ENCODE measurements at places on chromosomes 1 and 21.

DNA sequence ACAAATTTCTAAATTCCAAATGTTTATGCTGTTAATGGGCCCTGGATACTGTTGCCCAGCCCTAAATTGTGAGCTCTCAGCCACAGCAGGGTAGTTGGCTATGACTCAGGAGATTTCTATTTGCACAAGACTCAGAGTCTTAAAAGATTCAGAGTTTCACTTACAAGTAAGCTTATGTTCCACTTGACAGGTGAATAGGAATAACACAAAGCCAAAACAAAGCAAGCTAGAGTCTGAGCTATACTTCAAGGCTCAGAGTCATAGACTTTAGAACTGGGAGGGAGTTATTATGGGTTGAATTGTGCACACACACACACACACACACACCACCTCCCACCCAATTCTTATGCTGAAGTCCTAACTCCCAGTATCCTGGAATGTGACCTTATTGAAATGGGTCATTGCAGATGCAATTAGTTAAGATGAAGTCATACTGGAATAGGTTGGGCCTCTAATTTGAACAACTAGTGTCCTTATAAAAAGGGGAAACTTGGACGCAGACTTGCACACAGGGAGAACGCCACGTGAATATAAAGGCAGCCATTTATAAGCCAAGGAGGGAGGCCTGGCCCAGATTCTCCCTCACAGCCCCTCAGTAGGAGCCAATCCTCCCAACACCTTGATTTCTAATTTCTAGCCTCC, 30.2 kb downstream of the PRDX6 start:
- DNase-seq, result no peak

GRCh38 chr1:244548558-244549115, 87.6 kb downstream of the CATSPERE start:
- no peak for DNase-seq

DNA sequence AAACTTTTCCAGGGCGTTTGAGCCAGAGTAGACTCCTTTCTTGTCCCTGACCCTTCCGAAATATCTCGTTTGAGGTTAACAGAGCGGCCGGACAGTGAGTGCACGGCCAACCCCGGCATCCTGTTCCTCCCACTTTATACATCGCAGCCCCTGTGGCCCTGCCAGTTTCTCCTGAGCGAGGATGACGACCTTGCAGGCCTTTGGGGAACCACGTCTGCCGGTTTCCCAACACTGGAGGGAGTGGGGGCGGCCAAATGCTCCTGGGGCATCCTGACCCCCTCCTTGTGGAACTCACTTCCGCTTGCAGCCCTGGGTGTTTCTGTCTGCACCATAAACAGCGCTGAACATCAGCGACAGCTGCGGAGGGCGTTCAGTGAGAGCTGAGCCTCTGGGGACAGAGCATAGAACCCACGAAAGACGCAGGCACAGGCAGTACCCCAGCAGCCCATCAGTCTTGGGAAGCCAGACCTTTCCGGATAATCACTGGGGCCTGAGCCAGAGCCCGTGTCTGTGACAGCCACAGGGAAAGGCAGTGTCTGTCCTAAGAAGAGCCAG, 4.8 kb upstream of the KCNAB2 start:
- DNase-seq, result no peak

DNA sequence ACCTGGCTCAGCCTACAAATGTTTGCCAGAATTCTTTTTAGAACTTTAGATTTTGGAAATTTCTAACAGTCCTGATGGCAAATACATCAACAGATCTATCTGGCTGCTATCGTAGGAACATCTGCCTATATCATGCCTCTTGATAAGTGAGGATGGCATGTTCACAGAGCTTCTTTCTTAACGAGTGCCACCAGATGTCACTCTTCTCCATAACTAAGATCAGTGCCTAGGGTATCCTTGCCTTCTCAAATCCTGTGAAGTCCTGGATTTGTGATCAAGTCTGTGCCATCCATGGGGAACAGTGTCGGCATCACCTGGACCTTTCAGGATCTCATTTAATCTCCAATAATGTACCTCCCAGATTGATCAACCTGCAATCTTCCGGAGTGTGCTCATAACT, 36.5 kb upstream of the CD5L start:
- DNase-seq, result no peak

GRCh38 chr1:160724465-160725242, 13.0 kb upstream of the CD48 start:
- DNase-seq, result no peak

DNA sequence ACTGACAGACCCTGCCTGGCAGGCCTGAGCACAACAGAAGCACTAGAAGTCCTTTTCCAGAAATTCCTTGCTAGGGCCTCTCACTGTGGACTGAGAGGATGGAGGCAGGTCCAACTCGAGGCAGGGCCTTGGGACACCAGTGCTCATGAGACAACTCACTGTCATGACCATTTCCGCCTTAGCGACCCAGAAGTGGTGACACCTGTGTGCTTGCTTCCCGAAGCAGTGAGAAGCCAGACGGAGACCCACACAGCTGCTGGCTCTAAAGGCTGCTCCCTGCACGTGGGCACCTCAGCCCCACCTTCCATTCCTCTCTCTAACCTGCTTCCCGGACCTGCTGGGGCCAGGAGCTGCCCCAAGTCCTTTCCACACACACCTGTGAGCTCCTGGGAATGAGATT, 33.0 kb downstream of the KCNC4 start:
- no peak for DNase-seq

GRCh38 chr1:84737590-84737989, 47.3 kb upstream of the SSX2IP start:
- DNase-seq, result no peak

- no peak for DNase-seq
Observed at GRCh38 chr21:35095859-35096291, 46.8 kb upstream of the RUNX1 start.

DNA sequence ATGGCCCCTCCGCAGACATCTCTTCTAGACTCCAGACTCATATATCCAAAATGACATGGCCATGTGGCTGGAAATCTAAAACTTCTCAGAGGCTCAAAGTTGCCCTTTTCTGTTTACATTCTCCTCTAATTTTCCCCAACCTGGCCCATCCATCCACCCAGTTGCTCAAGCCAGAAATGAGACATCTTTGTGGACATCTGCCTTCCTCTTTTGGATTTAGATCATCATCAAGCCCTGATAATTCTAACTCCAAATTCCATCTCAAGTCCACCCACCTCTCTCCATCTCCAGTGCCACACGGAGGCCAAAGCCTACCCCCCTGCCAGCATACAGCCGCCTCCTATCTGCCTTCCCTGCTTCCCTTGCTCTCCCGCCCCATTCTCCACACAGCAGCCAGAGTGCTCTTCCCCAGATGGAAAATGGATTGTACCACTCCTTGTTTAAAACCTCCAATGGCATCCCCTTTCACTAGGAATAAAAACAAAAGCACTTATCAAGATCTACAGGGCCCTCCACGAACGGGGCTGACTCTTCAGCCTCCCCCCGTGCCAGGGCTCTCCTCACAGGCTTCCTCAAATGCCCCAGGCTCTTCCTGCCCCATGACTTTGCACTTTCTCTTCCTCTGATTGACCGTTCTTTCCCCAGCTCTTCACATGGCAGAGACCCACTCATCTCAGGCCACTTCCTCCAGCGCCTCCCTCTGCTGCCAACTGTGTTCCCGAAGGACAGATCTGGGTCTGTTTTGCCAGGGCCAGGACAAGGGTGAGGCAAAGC, 40.1 kb downstream of the SYT6 start:
- DNase-seq, result no peak

- no peak for DNase-seq
Observed at GRCh38 chr21:35482933-35483662, 434.0 kb upstream of the RUNX1 start.

DNA sequence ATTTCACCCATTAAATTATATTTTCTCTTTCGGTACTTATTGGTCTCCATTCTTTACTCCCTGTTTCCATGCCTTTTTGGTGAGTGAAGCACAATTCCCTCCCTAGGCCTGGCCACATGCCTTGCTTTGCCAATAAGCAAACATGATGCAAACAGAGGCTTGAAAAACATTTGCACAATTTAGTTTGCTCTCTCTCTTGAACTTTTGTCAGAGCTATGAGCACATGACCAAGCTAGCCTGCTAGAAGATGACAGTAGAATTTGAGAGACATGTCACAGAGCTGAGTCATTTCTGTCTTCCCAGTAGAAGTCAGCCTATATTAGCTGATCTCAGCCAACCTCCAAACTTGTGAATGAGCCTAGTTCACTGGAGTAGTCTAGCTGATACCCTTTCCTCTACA, 24.6 kb downstream of the ANGPTL3 start:
- DNase-seq, result no peak

GRCh38 chr1:109198043-109198695, 15.5 kb upstream of the SARS1 start:
- DNase-seq, result no peak

DNA sequence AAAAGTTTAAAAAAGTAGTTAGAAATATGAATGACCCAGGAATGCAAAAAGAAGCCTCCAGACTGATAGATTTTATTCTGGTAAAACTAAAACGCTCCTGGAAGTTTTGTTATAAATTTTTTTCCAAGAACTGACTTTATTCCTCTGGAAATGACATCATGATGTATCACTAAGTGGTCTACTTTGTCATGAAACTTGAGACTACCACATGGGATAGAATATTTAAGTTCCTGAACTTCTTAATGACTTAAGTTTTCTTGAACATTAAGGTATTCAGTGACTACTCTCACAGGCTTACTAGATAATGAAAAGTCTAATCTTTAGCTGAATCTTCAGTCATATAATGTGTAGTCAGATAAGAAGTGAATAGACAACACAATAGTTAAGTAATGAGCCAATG, 842.2 kb downstream of the USP25 start:
- no peak for DNase-seq

DNA sequence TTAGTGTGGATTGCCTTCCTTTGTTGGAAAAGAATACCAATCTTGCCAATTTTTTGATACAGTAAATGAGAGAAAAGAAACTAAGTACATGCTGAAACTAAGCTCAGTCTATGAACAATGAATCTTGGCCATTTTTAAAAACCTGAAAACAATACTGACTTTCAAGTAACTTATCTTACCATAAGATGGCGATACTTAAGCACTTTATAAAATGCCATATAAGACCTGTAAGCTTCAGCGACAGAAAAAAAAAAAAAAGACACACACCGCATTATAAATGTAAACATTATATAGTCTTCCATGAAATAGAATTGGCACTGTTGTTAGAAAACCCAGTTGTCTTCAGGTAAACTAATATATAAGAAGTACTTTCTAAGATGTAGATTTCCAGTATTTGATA, 3.0 kb downstream of the OLFM3 start:
- no peak for DNase-seq

DNA sequence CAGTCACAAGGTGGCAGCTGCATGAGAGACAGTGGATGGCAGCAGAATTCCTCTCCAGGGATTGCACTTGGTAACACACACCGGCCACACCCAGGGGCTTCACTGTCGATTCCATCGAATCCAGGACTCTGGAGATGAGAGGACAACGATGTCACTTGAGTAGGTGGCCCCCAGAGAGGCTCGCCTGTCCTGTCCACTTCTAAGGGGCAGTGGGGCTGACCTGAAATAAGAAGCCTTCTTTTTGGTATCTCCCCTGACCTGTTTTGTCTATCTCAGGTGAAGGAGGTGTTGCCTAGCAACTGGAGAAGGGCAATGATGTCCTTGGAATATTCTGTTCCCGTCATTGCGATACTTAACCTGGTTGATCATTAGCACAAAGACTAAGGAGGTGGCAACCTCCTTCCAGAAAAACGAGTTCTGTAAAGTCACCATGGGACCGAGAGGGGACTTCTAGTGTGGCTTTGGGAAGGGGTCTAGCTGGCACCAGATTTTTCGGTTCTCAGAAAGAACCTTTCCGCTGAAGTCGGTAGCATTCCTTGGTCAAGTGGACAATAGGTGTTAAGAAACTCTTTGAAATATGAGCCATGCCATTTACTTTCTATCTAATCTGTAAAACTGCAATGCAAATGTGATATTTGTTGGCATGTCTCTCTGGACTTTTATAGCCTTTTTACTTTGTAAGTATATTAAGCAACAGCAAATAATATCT, 85.2 kb upstream of the TMPRSS2 start:
- no peak for DNase-seq

- no peak for DNase-seq
Observed at GRCh38 chr1:59605184-59605583, 209.6 kb upstream of the HOOK1 start.

DNA sequence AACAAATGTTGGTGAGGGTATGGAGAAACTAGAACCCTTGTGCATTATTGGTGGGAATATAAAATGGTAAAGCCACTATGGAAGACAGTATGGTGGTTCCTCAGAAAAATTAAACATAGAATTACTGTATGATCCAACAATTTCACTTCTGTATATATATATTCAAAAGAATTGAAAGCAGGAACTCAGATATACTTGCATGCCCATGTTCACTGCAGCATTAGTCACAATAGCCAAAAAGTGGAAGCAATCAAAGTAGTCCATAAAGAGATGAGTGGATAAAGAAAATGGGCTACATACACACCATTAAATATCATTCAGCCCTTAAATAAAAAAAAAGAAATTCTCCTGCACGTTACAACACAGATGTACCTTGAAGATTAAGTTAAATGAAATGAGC, 34.1 kb downstream of the ABL2 start:
- DNase-seq, result no peak

DNA sequence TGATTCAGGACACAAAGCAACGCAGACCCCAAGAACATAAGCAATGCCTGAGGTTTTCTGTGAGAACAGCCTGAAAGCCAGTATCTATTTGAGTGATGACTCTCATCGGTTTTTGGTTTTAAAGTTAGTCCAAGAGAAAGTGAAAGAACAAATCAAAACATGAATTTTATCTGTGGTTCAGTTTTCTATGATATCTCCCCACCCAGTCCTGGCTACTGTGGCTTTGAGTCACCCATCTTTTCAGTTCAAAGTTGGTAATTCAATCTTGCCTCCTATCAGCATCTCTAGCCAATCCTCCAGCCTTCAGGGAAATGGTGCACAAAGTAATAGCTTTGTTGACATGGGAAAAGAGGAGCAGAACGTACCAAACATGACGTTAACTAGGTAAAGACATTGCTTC, 40.5 kb upstream of the KRTAP19-8 start:
- no peak for DNase-seq

GRCh38 chr1:160836981-160837557, 25.6 kb downstream of the CD244 start:
- no peak for DNase-seq
